ENCODE measurements at places on chromosomes 6 and 20.
A peak's percentile ranks its signal among the peaks of the same experiment; 100 is the strongest.

DNA sequence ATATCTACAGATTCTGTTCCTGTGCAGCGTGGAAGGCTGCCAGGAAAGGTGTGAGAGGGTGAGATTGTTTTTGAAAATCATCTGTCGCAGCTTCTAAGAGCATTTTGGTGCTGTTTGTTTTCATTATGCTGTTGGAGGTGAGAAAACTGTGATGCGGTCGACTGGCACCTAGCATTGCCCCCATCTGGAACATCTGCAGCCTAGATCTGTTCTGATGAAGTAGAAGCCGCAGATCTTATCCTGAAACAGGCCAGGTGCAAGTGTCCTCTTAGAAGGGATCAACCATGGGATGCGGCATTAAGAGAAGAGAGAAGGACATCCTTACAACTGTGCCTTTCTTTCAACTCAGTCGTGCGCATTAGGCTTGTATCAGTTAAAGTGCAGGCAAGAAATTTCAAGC lies 167.3 kb downstream of the CDH26 start:
- no peak for DNase-seq

DNA sequence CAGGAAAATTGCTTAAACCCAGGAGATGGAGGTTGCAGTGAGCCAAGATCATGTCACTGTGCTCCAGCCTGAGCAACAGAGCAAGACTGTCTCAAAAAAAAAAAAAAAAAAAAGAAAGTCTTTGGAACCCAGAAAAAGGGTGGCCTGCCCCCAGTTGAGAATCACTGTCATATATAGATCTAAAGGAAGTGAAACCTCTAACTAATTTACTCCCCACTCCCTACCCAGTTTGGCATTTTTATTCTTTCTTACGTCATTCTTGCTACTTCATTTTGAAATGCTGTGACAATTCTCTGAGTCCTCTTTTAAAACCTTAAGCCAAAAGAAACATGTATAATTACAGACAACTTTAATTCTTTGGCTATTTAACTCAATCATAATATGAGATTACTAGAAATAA lies 254.8 kb downstream of the CDC5L start:
- DNase-seq, result no peak

- DNase-seq, result no peak
Measured at GRCh38 chr6:21091411-21091810, 502.1 kb upstream of the SOX4 start.

DNA sequence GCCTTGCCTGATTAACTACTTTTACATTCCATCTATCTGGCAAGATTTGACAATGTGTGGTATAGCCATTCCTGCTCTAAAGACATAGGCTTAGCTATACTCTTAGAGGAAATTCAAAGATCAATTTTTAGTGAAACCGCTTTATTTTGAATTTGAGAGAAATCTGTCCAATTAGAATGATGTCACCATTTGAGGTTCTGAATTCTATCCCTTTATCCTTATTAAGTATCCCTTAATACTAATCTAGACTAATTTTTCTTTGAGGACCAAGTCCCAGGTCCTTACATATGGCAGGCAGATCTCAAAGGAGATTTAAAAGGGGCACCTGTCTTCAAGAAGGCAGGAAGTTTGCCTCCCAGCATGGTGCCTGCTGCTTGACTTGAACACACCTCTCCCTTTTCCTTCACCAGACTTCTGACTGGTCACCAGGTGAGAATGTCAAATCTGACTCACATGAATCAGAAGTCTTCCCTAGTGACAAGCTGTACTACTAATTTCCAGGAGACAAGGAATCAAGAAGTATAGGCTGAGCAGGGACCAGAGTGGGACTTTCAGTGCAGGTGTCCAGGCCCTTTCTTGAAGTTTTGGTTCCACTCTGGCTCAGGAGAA lies 15.0 kb upstream of the MRAP2 start:
- DNase-seq, result no peak

GRCh38 chr20:62122654-62123449 lies 577 bp downstream of the LSM14B start:
- peak; percentile 66 for DNase-seq

DNA sequence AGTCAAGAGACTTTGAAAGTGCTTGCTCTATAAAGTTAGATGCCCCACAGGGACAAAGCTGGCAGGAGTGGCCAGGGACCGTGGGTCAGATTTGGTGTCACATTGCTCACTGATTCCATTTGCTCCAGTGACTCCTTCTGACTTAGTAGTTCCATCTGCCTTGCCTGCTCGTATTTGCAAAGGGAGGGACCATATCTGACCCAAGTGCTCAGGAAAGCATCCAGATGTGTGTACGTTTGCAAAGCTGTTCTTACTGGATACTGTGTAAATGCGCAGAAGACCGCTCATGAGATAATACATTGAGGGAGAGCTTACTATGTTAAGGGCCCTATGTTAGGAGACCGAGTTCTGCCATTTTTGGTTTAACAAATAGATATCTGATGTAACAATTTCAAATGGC lies 21.2 kb upstream of the CCN6 start:
- DNase-seq, result no peak

- DNase-seq, result no peak
Measured at GRCh38 chr6:156416391-156416790, 360.8 kb upstream of the ARID1B start.

- DNase-seq, result no peak
Measured at GRCh38 chr20:31608251-31608945, 3.3 kb downstream of the ID1 start.

DNA sequence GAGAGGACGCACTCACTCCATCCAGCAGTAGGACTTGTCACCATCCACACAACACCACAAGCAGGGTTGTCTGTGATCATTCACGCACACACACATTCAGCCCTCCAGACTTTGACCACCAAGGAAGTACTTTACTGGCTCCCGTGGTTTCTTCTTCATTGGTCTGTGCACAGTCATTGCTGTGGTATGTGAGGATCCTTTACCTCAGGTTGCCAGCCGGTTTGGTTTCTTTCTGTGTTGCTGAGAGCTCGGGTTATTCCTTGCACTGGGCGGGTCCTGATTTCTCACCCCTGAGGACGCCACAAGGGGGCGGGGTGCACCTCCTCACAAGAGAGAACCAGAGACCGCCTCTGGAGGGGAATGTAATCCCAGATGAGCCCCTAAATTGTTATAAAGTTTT lies 11.2 kb downstream of the SLC35A1 start:
- no peak for DNase-seq

- no peak for DNase-seq
Measured at GRCh38 chr20:20491784-20492264, 123.9 kb downstream of the INSM1 start.

- peak; percentile 37 for DNase-seq
Measured at GRCh38 chr20:39004508-39004907, 42.4 kb downstream of the DHX35 start.

DNA sequence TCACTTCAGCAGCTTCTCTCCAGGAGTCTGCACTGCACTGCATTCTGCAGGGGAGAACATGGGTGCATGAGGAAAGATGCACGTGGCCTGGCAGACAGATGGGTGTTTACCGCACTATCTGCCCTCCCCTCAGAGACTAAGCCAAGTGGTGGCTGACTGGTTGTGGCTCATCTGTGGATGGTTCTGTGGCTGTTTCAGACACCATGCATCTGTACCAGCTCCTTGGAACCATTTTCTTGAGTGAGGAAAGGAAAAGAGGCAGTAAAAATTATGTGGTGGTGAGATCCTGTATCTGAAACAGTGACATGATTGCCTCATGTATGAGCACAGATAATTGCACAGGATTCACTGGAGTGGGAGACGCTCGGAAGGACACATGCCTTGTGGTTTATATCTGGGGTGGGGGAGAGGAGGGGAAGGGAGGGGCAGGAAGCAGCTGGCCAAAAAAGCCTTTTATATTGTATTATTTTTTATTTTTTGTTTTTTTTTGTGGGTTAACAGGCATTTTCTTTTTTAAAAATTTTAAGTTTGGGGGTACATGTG lies 161.7 kb downstream of the ERMARD start:
- DNase-seq, result no peak

DNA sequence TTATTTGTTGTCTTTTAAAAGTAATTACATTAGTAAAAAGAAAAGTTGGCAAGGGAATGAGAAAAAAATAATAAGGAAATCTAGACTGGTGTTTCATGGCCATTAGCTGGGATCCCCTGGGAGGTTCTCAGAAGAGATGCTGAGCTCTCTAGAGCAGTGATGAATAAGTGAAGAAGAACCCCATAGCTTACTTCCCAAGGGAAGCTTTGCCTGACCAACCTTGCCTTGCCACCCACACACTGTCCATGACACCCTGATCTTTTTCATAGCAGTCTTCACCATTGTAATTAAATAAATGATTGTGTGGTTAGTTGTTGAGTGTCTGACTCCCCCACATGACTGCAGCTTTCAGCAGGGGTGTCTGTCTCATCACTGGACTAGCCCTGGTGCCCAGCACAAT lies 5.9 kb downstream of the C6orf163 start:
- no peak for DNase-seq

- DNase-seq, result no peak
Measured at GRCh38 chr6:75488033-75488432, 5.6 kb downstream of the FILIP1 start.

DNA sequence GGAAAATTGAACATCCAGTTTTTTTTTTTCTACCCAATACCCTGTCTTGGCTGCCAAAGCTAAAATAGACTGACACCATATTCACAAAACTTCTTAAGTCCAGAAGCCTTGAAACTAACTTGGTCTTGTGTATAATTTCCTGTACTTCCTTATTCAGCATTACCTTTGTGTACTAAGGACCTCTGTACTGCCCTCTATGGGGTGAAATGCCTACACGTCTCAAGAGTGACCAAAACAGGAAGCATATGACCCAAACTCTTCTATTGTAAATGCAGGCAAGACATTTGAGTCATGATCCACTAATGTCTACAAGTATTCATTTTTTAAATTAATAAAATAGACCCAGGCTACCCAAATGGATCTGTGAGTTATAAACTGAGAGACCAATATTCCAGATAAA lies 50.4 kb downstream of the HMGCLL1 start:
- no peak for DNase-seq

DNA sequence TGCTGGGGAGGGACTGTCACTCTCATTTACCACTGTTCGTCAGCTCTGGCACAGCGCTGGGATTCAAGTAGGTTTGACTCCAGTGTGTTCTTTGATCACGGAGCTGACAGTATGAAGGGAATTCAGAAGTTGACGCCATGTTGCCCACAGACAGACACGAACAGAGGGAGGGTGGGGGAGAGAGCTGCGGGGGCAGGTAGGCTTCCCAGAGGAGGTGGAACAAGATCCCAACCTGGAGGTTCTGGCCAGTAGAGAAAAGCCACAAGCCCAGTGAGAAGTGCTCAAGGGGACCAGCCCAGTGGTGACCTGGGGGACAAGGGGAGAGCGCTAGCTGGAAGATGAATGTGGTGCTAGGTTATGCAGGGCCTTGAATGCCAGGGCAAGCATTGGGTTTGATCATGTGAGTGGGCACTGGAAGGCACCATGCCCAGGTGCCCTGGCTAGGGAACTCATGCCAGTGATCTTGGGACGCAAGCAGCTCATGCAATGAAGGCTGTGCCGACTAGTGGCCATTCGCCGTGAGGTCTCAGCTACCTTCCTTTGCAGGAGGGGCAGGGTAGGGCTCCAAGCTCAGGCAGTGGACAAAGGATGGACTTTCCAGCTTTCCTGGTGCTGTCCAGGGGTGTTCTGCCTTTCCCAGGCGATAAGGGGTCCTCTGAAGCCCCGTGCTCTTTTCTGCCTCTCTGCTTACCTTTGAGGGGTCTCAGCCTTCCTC lies 50.4 kb upstream of the APCDD1L start:
- DNase-seq, result no peak
